Suprapubic skin (tissue), 4 donors: ENCODE measurements at places on chromosomes 2 and 18.

DNA sequence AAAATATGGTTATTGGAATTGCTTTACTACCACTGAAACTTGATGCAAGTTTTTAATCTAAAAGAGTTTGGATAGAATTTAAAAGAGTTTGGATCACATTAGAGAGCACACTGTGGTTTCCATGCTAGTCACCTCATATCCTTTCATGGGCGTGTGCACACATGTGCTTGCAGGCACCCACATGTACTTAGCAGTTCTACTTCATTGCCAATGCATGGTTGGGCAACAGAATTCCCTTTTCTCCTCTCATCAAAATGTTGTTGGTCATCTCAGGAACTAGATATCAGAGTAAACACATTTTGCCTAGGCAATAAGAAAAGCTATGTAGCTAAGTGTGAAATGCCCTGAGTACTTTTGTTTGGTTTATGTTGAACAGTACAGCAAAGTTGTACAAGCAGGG, 254.1 kb upstream of the RASGRP3 start:
- no peak for DNase-seq

DNA sequence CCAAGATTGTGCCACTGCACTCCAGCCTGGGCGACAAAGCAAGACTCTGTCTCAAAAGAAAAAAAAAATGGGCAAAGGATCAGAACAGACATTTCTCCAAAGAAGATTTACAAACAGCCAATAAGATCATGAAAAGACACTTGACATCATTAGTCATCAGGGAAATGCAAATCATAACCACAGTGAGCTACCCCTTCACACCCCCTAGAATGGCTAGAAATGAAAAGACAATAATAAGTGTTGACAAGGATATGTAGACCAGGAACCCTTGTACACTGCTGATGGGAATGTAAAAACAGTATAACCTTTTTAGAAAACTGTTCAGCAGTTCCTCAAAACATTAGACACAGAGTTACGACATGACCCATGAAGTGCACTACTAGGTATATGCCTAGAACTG, 18.4 kb upstream of the MTERF4 start:
- no peak for DNase-seq

- no peak for DNase-seq
Observed at GRCh38 chr2:112137516-112138158, 548 bp upstream of the FBLN7 start.

DNA sequence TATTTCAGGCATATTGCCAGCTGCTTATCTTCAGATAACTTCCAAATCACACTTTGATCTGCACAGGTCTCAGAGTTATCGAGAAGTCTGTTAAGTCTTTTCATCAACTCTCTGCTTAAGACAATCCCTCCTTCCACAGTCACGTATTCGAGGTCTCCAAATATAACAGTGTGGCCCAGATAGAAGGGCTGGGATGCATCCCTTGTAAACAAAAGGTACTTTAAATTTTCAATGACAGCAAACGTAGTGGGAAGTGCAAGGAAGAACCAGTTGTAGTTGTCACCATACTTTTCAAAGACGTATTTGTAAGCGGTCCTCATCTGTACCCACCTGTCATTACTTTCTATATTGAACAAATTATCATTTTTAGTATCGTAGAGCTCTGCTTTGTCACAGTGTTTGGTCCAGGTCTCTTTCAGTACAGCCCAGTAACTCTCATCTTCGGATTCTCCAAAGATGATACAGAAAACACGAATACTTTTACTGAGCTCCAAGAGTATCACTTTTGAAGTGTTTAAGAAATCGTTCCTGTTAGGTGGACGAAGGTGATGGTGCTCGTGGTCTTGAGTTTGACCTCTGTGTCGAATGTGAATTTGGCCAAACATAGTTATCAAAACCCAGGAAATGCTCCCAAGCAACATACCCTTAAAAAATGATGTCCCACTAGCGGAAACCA, 445 bp downstream of the C1GALT1C1L start:
- DNase-seq, result no peak

DNA sequence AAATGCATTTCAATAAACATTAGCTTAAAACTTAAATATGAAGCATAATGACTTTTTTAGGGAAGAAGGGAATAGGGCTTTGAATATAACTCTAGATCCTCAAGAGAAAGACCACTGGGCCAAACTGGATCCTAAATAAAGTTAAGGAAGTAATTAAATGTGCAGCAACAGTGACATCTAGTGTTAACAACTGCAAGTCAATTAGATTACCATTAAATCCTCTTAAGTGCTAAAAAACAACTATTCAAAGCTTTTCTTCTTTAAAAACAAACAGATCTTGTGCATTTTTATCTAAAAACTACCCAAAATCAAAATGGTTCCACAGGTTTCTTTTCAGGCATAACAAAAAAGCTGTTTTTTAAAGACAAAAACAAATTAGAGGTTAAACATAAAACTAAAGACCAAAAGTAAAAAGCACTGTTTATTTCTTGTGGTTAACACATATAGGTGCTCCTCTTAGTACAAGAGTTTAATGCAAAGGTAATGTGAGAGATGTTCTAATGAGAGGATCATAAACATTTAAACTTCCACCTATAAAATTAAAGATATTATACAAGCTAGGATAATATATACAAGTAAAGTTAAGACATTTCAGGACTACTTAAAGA, 111.4 kb downstream of the THADA start:
- DNase-seq, result no peak

DNA sequence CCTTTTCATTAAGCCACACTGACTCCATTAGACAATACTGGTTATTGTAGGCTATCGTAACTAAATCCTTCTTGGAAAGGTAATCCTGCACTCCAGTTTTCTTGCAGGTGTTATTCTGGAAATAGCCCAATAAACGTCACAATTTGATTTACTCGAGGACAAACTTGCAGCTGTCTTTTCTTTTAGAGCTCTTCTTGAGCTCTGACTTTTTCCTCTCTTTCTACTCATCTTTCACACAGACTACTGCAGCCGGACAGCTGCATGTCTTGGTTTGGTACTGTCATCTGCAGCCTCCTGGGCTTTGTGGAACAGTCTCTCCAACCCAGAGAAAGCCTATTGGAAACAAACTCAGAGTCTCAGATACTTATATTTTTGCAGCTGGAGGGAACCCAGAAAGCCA, 23.0 kb upstream of the MSGN1 start:
- DNase-seq, result no peak

DNA sequence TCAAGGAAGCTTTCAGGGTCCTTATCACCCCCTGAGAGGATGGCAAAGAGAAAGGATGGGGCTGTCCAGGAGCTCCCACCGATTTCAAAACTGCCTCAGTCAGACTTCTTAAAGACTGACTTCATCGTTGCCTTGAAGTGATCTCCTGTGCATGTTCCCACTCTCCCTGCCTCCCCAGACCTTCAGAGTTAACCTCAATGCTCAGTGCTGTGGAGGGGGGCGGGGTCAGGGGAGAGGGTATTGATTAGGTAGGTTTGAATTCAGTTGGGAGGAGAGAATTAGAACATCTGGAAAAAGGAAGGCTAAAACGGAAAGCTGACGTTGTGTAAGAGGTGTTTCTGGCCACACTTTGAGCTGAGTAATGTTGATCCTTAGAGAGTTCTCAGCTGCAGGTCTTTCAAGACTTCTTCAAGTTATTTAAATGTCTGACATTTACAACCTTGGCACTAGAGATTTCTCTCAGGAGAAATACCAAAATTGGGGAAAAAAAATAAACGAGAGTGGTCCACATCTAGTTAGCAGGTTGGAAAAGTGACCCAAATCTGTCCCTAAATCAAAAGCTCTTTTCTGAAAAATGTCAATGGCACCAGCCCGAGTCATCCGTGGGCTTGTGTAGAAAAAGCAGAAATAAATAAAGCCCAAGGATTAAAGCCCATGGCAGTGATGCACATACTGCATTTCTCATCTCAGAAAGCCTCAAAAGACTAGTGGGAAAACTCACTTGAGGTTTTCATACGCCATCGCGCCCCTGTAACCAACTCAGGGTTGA, 134.7 kb upstream of the EPAS1 start:
- no peak for DNase-seq

DNA sequence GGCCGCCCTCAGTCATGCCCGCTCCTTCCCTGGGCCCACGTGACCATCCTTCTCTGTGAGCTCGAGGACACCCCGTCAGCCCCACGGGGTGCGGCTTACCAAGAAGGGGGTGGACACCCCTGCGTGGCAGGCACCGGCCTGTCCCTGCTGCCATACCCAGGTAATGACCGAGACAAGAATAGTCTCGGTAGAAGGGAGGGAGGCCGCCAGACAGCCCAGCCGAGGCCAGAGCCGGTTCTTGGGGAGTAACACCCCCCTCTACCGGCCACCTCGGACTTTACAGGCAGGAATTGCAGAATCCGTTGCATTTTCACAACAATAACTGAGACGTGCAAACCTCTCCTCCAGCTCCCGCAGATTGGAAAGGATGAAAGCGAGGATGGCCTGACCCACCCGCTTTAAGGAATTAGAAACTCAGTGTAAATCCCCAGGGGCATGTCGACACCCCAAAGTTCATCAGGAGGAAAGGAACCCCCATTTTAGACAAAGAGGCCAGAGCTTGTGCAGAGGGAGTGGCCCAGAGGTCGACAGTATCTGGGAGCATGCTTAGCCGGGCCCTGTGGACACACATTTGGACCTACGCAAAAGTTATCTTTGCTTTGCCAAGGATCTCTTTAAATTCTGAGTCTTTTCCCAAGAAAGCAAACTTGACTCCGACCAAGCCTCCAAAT, 60.1 kb upstream of the GLI2 start:
- DNase-seq, result peak; percentile 75

DNA sequence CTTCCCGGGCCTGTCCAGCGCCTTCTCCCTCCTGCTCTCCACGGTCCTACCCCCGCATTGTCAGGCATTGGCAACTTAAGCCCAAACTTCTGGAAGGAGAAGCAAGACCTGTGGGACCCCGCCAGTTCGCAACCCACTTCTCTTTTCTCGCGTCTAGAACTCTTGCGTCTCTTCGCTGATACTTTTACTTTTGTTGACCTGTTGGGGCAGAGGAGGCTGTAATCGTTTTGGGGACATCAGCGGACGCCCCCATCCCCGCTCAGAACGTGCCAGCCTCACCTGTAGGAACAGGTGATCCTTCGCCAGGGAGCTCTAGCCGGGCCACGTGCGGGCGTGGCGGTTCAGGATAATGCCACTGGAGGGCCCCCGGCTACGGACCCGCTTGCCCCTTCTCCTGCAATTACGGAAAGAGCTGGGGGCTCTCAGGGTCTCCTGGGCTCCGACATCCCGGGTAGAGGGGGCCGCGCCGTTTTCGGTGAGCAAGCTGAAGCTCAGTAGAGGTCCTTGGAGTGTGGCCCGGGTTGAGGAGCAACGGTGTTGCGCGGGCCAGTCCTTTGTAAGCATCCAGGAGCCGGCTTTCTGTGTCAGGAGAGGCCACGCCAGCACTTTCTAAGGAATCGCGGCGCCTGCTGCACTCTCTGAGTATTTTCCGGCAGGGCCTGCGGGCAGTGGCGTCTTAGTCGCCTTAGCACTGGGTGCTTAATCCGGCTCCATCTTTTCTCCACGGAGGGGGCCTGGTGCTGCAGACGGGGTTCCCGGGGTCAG, 1.6 kb downstream of the MTCL1 start:
- peak; percentile 70 for DNase-seq

GRCh38 chr2:60855989-60856669, 25.2 kb upstream of the REL start:
- no peak for DNase-seq

DNA sequence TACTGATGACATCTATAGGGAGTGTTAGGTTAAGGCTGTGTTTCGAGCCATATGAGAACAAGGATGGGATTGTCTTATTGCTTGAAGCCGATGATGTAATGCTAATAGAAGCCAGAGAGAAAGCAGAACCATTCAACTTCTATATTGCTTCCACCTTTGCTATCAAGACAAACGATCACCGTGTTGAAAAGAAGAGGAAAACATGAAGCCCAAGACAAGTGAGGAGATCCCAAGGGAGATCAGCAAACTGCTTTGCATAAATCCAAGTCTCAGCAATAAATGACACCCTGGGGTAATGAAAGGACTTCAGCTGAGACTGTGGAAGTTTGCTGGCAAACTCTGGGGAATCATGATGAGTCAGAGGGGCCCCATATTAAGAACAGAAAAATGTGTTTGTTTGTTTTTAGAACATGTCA, 206.2 kb downstream of the NCKAP5 start:
- DNase-seq, result no peak

- DNase-seq, result peak; percentile 85
Observed at GRCh38 chr2:96265349-96265839, 403 bp downstream of the TMEM127 start.

DNA sequence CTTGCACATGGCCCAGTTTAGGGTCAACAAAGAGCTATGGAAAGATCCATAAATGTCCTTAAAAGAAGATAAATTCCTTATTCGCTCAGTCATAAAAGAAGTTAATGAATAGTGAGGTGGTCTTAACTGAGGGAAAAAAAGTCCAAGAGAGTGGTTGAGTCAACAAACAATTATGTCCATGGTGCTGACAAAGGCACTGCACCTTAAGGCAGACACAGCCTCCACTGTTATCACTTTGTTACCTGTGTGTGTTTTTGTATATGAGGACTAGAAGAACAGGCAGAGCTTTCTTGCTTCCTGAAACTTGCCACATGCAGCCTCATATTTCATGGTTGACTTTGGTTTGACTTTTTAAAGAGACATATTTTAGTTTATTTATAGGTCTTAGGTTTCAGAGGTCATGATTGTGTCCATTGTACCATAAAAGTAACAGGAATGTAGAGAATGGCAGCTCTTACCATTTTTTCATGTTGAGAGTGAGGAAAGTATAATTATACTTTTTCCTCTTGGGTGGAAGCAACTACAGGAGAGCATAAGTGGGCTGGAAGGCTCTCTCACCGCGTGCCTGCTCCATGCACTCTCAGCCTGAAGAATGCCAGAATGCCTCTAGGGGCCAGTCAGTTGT, 93.6 kb downstream of the XRCC5 start:
- DNase-seq, result no peak

DNA sequence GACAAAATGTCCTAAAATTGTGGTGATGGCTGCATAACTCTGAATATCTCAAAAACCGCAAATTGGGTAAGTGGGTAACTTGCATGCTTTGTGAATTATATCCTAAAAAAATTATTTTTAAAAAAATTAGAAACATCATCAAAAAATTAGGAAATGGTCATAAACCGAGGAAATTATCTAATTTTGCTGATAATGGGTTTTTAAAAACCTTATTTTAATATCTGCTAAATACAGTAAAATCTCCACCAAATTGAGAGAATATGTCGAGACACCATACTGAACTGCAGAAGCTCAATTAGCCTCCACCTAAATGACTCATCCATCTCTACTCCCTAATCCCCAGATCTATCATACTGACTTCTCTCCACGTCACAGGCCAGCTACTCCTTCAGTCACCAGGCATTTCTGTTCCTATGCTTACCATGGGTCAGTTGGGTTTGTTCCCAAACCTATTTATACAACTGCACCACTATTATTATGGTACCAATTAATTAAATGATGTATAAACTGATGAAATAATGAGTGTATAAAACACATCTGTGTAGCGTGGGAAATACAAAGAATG, 36.1 kb downstream of the SPIRE1 start:
- DNase-seq, result no peak

- DNase-seq, result no peak
Observed at GRCh38 chr2:100365434-100365833, 43.1 kb upstream of the LONRF2 start.

GRCh38 chr2:241854342-241855244, 4.1 kb downstream of the PDCD1 start:
- DNase-seq, result no peak

GRCh38 chr2:216519154-216519762, 20.6 kb downstream of the RPL37A start:
- DNase-seq, result no peak
